ENCODE measurements at places on chromosomes 13 and 19.

- no peak for DNase-seq
These were observed 109.8 kb upstream of the FREM2 start for GRCh38 chr13:38577048-38577447.

GRCh38 chr13:50198508-50198907 lies 183.3 kb downstream of the KCNRG start:
- peak; percentile 87 for DNase-seq

DNA sequence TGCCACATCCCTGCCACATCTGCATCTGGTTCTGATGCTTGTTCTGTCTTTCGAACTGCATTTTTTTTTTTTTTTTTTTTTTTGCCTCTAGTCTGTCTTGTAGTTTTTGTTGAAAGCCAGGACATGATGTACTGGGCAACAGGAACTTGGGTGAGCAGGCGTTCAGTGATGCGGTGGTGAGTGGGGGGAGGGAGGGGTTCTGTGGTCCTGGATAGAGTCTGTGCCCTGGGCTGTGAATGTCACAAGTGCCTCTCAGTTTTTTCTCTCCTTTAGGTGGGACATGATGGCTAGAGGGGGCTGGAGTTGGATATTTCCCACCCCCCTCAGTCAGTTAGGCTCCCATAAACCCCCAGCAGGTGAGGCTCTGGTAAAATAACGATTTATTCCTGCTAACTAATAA lies 3.5 kb downstream of the CEACAM4 start:
- no peak for DNase-seq

- no peak for DNase-seq
These were observed 1379.5 kb upstream of the PCDH9 start for GRCh38 chr13:68609661-68610060.

GRCh38 chr13:102402290-102402689 lies 442 bp upstream of the FGF14 start:
- no peak for DNase-seq

- no peak for DNase-seq
These were observed 222.4 kb upstream of the PCDH17 start for GRCh38 chr13:57409121-57409520.

GRCh38 chr19:16536130-16536529 lies 6.1 kb downstream of the CHERP start:
- no peak for DNase-seq

DNA sequence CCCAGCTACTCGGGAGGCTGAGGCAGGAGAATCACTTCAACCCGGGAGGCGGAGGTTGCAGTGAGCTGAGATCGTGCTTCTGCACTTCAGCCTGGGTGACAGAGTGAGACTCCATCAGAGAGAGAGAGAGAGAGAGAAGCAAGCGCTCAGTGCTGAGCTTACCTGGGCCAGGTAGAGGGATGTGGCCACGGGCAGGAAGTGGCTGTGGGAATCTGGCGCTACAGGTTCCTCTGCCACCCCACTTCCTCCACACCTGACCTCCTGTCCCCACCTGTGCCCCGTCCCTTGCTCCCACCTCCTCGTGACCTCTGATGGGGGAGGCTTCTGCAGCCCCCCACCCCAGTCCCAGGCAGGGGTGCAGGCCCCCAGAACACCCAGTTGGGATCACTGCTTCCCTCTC lies 1.0 kb upstream of the NCCRP1 start:
- DNase-seq, result no peak

GRCh38 chr19:12912571-12912970 lies 6.5 kb downstream of the SYCE2 start:
- DNase-seq, result no peak

DNA sequence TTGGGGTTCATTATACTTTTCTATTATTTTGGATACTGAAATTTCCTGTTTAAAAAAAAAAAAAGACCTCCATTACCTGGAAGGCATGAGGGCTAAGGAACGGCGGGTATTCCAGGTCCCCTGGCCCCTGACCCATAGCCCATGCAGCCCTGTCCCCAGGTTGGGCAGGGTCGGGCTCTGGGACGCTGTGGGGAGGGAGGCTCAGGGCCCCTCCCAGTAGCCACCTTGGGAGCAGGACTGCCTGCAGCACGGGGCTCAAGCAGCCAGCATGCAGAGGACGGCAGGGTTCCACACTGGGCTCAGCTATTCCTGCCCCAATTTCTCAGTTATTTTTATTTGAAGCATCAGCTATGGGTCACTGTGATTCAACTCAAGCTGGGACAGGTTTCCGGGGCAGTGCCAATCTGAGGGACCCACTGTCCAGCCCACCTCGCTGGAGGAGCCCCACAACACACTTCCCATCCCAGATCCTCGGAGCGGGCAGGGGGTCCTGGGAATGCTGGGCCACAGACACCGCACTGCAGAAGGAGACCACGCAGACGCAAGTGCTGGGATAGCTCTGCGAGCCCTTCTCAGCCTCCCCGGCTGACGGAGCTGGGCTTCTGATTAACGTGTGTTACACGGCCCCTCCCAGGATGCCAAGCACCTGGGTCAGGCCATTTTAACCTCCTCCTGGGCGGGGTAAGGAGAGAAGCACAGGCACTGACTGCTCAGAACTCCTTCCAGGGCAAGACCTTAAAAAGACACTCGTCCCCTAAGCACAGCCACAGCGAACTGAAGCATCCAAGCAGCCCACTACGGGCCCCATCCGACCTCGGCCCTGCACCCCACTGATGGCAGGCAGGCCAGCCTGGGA lies 60.1 kb downstream of the PEPD start:
- DNase-seq, result no peak

GRCh38 chr13:26230703-26231102 lies 8.6 kb upstream of the RNF6 start:
- no peak for DNase-seq

DNA sequence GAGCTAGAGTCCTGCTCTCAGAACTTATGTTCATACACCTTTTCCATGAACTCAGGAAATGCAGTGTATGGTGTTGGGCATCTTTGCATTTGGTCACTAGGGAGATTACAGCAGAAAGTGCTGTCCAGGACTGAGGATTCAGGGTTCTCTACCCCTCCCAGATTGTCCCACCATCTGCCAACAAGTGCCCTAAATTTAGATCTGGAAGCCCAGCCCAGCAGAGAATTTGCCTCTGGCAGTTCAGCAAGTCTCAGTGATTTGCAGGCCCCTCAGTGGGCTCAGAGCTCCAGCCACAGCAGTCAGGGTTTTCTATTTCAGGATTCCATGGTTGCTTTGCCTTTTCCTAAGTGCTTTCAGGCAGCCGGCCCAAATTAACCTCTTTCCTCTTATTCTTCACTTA lies 23.4 kb downstream of the CNFN start:
- DNase-seq, result no peak

- no peak for DNase-seq
These were observed 110.3 kb downstream of the NALCN start for GRCh38 chr13:101305981-101306411.

- DNase-seq, result no peak
These were observed 117.6 kb downstream of the DNAJC15 start for GRCh38 chr13:43140985-43141384.

DNA sequence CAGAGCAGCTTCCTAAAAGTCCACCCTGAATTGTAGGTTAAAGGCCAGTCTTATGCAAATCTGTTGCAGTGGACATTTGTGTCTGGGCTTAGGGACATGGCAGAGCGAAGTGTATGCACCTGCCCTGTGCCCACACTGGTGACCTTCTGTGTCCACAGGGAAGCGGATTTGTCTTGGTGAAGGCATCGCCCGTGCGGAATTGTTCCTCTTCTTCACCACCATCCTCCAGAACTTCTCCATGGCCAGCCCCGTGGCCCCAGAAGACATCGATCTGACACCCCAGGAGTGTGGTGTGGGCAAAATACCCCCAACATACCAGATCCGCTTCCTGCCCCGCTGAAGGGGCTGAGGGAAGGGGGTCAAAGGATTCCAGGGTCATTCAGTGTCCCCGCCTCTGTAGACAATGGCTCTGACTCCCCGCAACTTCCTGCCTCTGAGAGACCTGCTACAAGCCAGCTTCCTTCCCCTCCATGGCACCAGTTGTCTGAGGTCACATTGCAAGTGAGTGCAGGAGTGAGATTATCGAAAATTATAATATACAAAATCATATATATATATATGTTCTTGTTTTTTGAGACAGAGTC lies 25.5 kb downstream of the CYP2B6 start:
- DNase-seq, result peak; percentile 9

DNA sequence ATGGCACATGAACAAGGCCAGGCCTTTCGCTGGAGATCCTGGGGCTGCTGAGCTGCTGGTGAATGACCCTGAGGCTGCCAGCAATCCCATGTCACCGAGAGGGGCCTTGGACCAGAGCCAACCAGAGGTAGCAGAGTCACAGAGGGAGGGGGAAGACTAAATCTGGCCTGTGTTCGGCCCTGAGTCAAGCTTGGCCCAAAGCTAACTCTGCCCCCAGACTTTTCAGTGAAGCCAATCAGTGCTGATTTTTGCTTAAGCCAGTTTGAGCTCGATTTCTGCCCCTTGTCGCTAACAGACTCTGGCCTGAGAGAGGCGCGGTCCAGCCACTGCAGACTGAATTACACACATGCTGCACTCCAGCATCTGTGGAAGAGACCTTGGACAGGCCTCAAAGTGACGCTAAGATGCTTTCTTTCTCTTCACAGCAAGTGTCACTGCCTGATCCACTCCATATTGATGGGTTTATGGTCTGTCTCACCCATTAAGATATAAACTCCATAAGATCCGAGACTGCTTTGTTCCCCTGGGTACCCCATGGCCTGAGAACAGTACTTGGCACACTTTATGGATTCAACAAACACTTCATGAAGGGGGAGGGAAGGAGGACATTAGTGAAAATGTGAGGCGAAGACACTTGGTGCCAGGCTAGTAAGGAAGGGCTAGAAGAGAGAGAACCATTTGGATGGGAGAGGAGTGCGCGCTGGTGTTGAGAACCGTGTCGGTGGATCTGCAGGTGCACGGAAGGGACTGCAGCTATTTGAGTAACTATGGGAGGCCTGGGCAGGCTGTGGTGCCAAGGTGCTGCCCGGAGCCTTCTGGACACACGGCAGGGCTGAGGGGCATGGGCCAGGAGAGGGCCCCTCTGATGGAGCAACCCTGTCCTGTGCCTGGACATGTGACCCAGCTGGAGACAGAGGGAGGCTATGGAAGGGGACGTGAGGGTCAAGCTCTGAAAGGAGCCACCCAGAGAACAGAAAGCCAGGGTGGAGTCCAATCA lies 17.6 kb downstream of the RANBP3 start:
- DNase-seq, result no peak

DNA sequence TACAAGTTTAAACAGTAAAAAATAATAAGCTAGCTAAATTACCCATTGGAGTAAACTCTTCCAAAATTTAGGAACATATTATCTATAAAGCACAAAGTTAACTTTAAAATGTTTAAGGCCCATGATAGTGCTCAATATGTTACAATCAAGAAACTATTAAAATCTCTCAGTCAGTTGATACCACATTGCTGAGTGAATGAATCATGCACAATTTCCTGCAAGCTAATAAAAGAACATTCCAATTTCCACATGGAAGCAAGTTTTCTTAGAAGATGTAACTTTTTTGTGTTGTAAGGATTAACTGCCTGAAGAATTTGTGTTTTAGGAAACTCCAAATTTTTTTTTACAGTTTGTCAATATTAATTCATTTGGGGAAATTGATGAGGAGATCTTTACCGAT lies 666.6 kb downstream of the SLITRK1 start:
- no peak for DNase-seq

- no peak for DNase-seq
These were observed 95.1 kb upstream of the DOCK9 start for GRCh38 chr13:99072941-99073340.

- DNase-seq, result no peak
These were observed 160.5 kb downstream of the TM9SF2 start for GRCh38 chr13:99661791-99662190.

DNA sequence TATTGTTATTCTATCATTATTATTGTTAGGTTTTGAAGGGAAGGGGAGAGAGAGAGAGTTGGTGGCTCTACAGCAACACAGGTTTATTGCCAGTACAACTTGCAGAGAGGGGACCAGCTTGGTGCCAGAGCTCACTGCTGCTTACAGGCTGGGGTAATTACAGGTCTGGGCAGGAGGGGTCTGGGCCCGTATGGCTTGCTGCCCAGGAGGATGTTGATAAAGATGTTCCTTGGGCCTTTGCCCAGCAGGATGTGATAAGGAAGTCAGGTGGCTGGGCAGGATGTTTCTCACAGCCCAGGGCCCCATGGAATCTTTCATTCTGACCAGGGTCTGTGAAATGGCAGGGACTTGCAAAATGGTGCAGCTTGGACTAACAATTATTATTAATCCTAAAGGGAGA lies 64.2 kb upstream of the ZNF599 start:
- no peak for DNase-seq

- no peak for DNase-seq
These were observed 81.2 kb downstream of the TNFRSF19 start for GRCh38 chr13:23651439-23651838.

- no peak for DNase-seq
These were observed at the start of gene KLHL26 for GRCh38 chr19:18636969-18637629. Gene KLHL26 (plus strand): TSS chr19:18637028. CDS start chr19:18637055, 27 bp downstream.

DNA sequence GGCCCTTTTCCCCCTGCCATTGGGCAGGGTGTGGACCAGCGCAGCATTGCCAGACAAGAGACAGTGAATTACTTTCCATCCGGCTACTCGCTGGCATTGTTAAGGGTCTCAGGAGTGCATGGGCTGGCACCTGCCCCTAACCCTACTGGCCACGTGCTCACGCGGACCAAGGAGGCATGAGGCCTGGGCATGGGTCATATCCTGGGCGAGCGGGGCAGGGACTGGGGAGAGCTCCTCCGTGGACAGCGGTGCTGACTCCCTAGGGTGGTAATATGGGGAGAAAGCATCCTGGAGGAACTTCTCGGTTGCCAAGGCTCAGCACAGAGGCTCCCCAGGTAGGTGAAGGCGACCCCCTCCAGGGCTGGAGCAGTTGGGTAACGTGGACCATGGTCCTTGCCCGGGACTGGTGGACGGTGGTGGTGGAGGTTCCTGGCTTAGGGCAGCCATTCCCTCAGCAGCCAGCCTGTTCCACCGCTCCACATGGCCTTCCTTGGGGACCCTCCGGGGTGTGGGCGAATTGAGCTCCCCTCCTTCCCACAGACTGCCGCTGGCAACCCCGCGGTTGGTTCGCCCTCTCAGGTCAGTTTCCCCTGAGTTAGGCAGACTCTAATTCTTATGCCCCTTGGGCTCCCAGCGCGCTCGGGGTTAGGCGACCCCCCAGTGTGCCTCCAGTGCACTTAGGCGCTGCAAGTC lies 465.1 kb downstream of the SLITRK5 start:
- no peak for DNase-seq

DNA sequence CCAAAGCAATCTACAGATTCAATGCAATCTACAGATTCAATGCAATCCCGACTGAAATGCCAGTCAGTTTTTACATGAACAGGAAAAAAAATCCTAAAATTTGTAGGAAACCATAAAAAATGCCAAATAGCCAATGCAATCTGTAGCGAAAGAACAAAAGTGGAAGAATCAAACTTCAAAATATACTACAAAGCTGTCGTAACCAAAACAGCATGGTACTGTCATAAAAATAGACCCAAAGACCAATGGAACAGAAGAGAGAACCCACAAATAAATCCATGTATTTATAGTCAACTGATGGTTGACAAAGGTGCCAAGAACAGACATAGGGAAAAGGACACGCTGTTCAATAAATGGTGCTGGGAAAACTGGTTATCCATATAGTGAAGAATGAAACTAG lies 17.7 kb downstream of the ZNF829 start:
- DNase-seq, result no peak

- DNase-seq, result no peak
These were observed 1190.5 kb upstream of the SLC10A2 start for GRCh38 chr13:104256701-104257100.

All from suppressor macrophage (primary cell).